ENCODE measurements at places on chromosomes 1 and 21. TPM values are rescaled to one million over a fixed set of nuclear protein-coding genes. Genes with fewer than 3 reads are reported as not detected.

Gene CD1C
- not detected for polyA plus RNA-seq

Gene GUCA2A
- polyA plus RNA-seq, result not detected

Gene PSRC1
- polyA plus RNA-seq, result 65.2 TPM

Gene CCDC185
- polyA plus RNA-seq, result not detected

Gene GRIK1
- 0.19 TPM for polyA plus RNA-seq

Gene TLCD4
- polyA plus RNA-seq, result 6.6 TPM

Gene DCDC2B
- polyA plus RNA-seq, result not detected

Gene FMO1
- polyA plus RNA-seq, result not detected

Gene EXTL1
- 0.09 TPM for polyA plus RNA-seq

Gene PALMD
- 4.5 TPM for polyA plus RNA-seq

Gene TMPRSS15
- 0.11 TPM for polyA plus RNA-seq

Gene COL16A1
- polyA plus RNA-seq, result not detected

Gene VWA1
- polyA plus RNA-seq, result 2.6 TPM

Gene CELA3B
- polyA plus RNA-seq, result not detected

Gene NR0B2
- polyA plus RNA-seq, result not detected

Gene CGN
- polyA plus RNA-seq, result not detected

Gene IFI16
- 2.3 TPM for polyA plus RNA-seq

Gene CRYAA
- polyA plus RNA-seq, result not detected

Gene SPTA1
- 47.5 TPM for polyA plus RNA-seq

Gene CD244
- not detected for polyA plus RNA-seq

Gene RPAP2
- polyA plus RNA-seq, result 16.0 TPM

Gene CD34
- polyA plus RNA-seq, result not detected

Gene MGST3
- 157 TPM for polyA plus RNA-seq

Gene ADPRS
- 29.9 TPM for polyA plus RNA-seq

Gene SERTAD4
- polyA plus RNA-seq, result not detected

Gene ANKRD45
- polyA plus RNA-seq, result 0.30 TPM

Gene RNF207
- polyA plus RNA-seq, result 37.1 TPM

Gene WLS
- not detected for polyA plus RNA-seq

Gene XCL2
- polyA plus RNA-seq, result not detected

Measured in K562 (cell line).